ENCODE measurements at places on chromosomes 5 and 9. TPM values are rescaled to one million over a fixed set of nuclear protein-coding genes. Genes with fewer than 3 reads are reported as not detected.

The GRIA1 gene
- not detected for total RNA-seq

The SDHA gene
- 161 TPM for total RNA-seq

The CRB2 gene
- total RNA-seq, result not detected

The PDE8B gene
- not detected for total RNA-seq

The LTC4S gene
- total RNA-seq, result 0.55 TPM

The ADAM19 gene
- total RNA-seq, result 52.5 TPM

The PHF24 gene
- total RNA-seq, result not detected

The SPATA6L gene
- total RNA-seq, result 0.34 TPM

The SLC6A7 gene
- total RNA-seq, result not detected

The HRH2 gene
- 34.5 TPM for total RNA-seq

The GABRA6 gene
- not detected for total RNA-seq

The PAEP gene
- not detected for total RNA-seq

The SPATA9 gene
- not detected for total RNA-seq

The TXNDC8 gene
- total RNA-seq, result not detected

The SHLD3 gene
- total RNA-seq, result 6.8 TPM

The LHX3 gene
- total RNA-seq, result not detected

The PCDHGA4 gene
- 0.15 TPM for total RNA-seq

The MLANA gene
- total RNA-seq, result not detected

The FAM169A gene
- total RNA-seq, result 8.3 TPM

The ADAMTS12 gene
- not detected for total RNA-seq

The LIFR gene
- total RNA-seq, result not detected

The CATSPER3 gene
- 0.17 TPM for total RNA-seq

The C9orf50 gene
- not detected for total RNA-seq

The CBY3 gene
- 0.96 TPM for total RNA-seq

The CAMK2A gene
- not detected for total RNA-seq

The FYB1 gene
- 51.9 TPM for total RNA-seq

The TOR2A gene
- 24.9 TPM for total RNA-seq

The CCNB1 gene
- 146 TPM for total RNA-seq

The KIAA1958 gene
- total RNA-seq, result 8.2 TPM

The TEX48 gene
- total RNA-seq, result 0.69 TPM

All from activated CD8-positive, alpha-beta memory T cell treated with anti-CD3 and anti-CD28 coated beads for 36 hours (primary cell).